ENCODE measurements at places on chromosomes 5 and 9. TPM values are rescaled to one million over a fixed set of nuclear protein-coding genes. Genes with fewer than 3 reads are reported as not detected.

Gene PCDHB7
- 0.31 TPM for polyA plus RNA-seq

Gene C5orf58
- 0.05 TPM for polyA plus RNA-seq

Gene NAIP
- polyA plus RNA-seq = 41.1 TPM

Gene CCDC152
- 1.8 TPM for polyA plus RNA-seq

Gene TSPAN17
- 35.6 TPM for polyA plus RNA-seq

Gene LURAP1L
- polyA plus RNA-seq = 33.2 TPM

Gene RASGRF2
- 1.0 TPM for polyA plus RNA-seq

Gene SIMC1
- 3.7 TPM for polyA plus RNA-seq

Gene FAM114A2
- 18.3 TPM for polyA plus RNA-seq

Gene IFNA7
- polyA plus RNA-seq = not detected

Gene SPATA31C1
- not detected for polyA plus RNA-seq

Gene RORB
- polyA plus RNA-seq = 1.1 TPM
